ENCODE measurements at places on chromosomes 11 and 22. TPM values are rescaled to one million over a fixed set of nuclear protein-coding genes. Genes with fewer than 3 reads are reported as not detected.

DNA sequence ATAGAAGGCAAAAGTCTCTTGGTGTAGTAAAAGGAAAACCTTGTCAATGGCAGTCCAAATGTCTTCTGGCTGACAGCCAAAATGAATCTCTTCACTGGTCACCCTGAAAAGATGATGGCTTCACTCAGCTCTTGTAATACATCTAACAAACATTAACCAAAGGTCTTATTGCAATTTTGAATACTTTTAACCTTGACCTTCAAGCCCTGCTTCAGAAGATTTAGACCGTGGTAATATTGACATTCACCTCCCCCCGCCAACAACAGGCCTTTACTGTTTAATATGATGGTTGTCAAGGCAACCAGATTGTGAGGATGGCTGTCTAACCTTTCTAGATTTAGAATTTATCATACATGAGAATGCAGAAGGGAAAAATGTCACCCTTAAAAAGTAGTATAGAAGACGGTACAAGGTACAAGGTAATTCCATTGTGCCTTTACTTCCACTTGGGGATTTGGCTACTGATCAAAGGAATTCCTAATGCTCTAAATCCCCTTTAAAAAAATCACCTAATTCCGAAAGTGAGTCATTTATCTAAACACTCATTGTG is 342.3 kb downstream of the LARGE1 start:
- no peak overlapping the region for H3K27ac ChIP-seq
- no peaks in the 10 kb centered on the region for H3K27me3 ChIP-seq
- no peaks in the 10 kb centered on the region for H3K36me3 ChIP-seq
- H3K4me1 ChIP-seq = peaks cover 6% of the 10 kb centered on the region

DNA sequence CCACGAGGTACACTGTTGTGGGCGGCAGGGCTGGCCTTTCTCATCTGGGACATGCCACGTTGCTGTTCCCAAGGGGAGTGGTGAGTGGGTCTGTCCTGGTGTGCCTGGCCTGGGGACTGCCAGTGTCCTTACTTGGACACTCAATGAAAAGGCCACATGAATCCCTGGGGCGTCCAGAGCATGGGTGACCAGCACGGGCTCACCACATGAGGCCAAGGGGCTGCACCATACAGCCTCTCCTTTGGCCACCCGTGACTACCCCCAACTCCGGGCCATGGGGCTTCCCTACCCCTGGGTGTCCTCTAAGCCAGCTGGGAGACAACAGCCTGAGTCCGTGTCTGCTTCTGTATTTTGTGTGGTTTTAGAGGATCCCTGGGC is 20.2 kb upstream of the TXNRD2 start:
- no peak overlapping the region for H3K27ac ChIP-seq
- no peak for DNase-seq
- H3K36me3 ChIP-seq = peaks cover 3% of the 10 kb centered on the region
- no peaks in the 10 kb centered on the region for H3K27me3 ChIP-seq
- no peaks in the 10 kb centered on the region for H3K4me1 ChIP-seq

DNA sequence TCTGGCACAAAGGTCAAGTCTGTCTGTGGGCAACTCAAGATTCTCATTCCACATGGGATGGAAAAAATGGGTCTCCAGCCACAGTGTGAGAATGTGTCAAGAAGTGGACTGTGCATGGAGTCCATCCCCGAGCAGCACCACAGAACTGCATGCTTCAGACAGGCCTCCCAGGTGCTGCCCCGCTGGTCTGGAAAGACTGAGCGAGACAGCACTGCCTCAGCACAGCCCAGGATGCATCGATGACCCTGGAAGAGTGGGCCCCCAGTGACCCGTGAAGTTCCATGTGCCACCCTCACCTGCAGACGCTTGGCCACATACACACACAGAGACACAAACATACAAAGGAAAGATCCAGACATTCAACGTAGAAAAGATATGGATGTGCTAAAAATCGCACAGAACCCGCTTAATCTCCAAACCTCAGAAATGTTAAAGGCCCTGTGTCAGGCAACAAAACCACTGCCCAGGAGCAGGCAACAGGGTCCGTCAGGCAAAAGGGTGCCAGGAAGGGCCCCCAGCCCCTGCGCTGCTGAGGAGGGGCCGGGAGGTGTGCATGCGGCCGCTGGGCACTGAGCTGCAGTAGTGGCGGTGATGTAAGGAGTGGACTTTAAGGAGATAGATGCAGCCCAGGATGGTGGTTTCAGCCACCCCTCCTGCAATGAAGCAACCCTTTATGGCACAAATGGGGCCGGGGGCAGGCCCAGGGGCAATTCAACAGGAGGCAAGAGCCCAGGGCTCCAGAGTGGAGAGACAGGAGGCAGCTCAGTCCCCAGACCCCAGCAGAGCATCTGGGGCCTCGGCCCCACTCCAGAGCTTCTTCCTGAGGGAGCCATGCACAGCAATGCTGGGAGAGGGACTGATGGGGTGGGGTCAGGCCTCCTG is 84.7 kb downstream of the DGCR2 start:
- DNase-seq = no peak
- H3K36me3 ChIP-seq = peaks cover 6% of the 10 kb centered on the region
- H3K4me1 ChIP-seq = no peaks in the 10 kb centered on the region

- H3K4me1 ChIP-seq = no peaks in the 10 kb centered on the region
- H3K27me3 ChIP-seq = no peaks in the 10 kb centered on the region
- no peak for DNase-seq
- H3K4me3 ChIP-seq = no peak overlapping the region
These were observed 14.8 kb downstream of the CSF2RB start for GRCh38 chr22:36928196-36928595.

DNA sequence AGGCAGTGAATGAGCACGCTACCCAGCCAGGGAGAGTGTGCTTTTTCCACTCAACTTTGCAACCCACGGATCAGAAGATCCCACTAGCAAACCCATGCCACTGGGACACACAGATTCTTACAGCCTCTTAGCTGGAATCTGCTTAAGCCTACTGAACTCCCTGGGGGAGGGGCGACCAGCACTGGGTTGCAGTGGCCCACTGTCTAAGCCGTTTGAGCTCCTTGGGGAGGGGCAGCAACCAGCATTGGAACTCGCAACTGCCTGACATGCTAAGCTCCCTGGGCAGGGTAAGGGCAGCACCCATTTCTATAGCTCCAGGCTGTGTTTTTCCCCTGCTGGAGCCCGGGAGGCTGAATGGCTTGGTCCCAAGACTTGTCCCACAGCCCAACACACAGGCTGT is 99.6 kb downstream of the FAM168A start:
- no peak overlapping the region for H3K27ac ChIP-seq
- DNase-seq = no peak
- H3K4me3 ChIP-seq = no peak overlapping the region
- no peaks in the 10 kb centered on the region for H3K27me3 ChIP-seq
- H3K36me3 ChIP-seq = no peaks in the 10 kb centered on the region

DNA sequence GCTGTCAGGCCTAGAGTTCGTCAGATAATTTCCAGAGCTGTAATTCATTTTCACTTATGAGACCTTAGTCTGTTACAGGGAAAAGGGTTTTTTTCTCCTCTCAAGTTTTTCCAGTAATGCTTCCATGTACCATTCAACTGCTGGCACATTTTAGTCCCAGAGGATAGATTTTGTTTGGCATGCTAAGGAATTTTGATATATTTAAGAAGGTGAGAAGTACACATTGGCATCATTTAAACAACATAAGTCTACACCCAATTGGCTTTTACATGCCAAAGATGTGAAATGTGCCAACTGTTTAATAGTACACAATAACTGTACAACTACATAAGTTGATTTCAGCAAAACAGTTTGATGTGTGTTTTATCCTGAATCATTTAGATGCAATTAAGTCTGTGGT is 71.0 kb downstream of the PAX6 start:
- no peak for DNase-seq
- H3K27ac ChIP-seq = no peak overlapping the region
- H3K27me3 ChIP-seq = no peaks in the 10 kb centered on the region
- H3K36me3 ChIP-seq = no peaks in the 10 kb centered on the region
- H3K4me1 ChIP-seq = no peaks in the 10 kb centered on the region
- no peak overlapping the region for H3K4me3 ChIP-seq

GRCh38 chr22:49033616-49034015 is 794.1 kb downstream of the BRD1 start:
- no peak for DNase-seq
- H3K4me3 ChIP-seq = no peak overlapping the region
- no peaks in the 10 kb centered on the region for H3K4me1 ChIP-seq
- no peak overlapping the region for H3K27ac ChIP-seq
- no peaks in the 10 kb centered on the region for H3K36me3 ChIP-seq

GRCh38 chr22:33757802-33758483 is 162.3 kb downstream of the LARGE1 start:
- no peaks in the 10 kb centered on the region for H3K27me3 ChIP-seq
- no peaks in the 10 kb centered on the region for H3K36me3 ChIP-seq
- H3K27ac ChIP-seq = no peak overlapping the region
- H3K4me1 ChIP-seq = no peaks in the 10 kb centered on the region
- H3K4me3 ChIP-seq = no peak overlapping the region

YPEL4 gene
- total RNA-seq = not detected

INSC gene
- total RNA-seq = not detected

DNA sequence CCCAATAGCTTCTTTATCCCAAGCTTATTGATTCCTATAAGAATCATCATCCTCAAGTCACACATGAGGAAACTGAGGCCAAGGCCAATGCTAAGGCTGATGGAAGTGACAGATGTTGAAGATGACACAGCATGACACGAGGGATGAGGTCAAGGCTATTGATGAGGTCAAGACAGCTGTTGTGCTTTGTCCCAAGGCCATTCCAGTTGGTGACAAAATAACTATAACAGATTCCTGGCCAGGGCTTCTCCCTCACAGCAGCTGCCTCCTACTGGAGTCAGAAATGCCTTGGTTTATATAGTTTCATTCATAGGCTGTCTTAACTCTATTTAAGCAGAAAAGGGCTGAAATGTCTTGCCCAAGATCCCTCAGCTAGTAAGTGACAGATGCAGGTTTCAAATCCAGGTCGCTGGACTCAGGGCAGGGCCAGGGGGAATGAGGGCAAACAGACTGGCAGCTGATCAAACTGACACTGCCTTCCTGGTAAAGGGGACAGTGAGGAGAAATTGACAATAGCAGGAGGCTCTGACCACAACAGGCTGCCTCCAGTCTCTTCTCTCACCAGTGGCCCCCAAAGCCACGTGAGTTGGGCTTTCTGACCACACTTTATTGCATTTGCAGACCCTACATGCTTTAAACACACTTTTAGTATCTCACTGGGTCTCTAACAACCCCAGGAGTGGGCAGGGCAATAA is 16.5 kb downstream of the MIF start:
- H3K4me3 ChIP-seq = no peak overlapping the region
- DNase-seq = no peak
- no peaks in the 10 kb centered on the region for H3K36me3 ChIP-seq
- H3K27ac ChIP-seq = no peak overlapping the region
- no peaks in the 10 kb centered on the region for H3K27me3 ChIP-seq
- peaks cover 2% of the 10 kb centered on the region for H3K4me1 ChIP-seq
